AG08396 (cell line): ENCODE measurements at places on chromosomes 13 and 19.
A peak's percentile ranks its signal among the peaks of the same experiment; 100 is the strongest.

DNA sequence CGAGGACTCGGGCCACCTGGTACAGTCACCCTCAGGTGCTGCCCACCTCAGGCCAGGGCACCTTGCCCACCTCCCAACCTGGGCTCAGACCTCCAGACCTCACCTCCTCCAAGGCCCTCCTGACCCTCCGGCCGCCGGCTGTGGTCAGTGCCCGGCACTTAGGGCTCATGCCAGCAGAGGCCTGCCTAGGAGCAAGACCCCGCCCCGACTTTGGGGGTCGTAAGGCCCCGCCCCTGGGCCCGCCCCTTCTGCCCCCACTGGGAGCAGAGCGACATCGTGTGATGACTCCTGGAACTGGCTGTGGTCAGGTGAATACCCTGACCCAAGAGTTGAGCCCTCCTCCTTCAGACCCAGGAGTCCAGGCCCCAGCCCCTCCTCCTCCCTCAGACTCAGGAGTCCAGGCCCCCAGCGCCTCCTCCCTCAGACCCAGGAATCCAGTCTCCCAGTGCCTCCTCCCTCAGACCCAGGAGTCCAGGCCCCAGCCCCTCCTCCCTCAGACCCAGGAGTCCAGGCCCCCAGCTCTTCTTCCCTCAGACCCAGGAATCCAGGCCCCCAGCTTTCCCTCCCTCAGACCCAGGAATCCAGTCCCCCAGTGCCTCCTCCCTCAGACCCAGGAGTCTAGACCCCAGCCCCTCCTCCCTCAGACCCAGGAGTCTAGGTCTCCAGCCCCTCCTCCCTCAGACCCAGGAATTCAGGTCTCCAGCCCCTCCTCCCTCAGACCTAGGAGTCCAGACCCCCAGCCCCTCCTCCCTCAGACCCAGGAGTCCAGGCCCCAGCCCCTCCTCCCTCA, at the start of gene SBK2:
SBK2 (minus strand) TSS at position 183 of the 790 bp plus-strand sequence. CDS start 839 bp downstream, outside the sequence.
- DNase-seq, result no peak

- DNase-seq, result no peak
Measured at GRCh38 chr13:90627813-90628212, 719.7 kb upstream of the MIR17HG start.

DNA sequence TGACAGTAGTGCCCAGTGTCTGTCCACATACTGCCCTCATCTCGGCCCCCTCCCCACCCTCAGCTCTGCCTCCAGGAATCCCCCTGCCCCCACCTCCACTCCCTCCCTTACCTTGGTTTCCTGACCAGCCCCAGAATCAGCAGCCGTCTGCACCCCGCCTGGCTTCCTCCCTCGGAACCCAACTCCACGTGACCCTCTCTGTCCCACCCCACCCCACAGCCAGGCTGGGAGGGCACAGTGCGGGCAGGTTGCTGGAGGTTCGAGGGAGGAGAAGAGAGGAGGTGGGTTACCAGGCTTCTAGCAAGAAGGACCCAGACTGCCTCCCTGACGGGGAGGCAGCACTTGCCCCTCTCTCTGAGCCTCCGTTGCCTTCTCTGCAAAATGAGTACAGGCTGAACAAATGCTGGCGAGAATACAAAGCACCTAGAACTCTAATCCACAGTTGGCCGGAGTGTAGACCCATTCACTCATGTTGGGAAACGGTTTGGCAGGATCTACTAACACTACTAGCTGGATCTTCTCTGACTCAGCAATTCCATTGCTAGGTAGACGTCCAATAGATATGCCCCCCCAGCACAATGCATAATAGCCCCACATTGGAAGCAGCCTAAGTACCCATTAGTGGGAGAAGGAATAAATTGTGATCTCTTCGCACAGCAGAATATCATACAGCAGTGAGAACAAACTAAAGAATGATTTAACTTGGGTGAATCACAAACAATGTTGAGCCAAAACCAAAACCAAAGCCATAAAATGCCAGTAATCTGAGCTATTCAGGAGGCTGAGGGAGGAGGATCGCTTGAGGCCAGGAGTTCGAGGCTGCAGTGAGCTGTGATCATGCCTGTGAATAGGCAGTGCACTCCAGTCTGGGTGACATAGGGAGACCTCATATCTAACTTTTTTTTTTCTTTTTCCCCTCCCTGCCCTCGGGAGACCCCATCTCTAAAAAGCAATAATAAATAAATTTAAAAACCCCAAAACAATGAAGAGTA, at the start of gene RASAL3:
RASAL3 (minus strand) TSS at position 151 of the 992 bp plus-strand sequence. CDS start 186 bp downstream, outside the sequence.
- DNase-seq, result no peak

- no peak for DNase-seq
Measured at GRCh38 chr19:30897034-30897433, 452.2 kb downstream of the TSHZ3 start.

DNA sequence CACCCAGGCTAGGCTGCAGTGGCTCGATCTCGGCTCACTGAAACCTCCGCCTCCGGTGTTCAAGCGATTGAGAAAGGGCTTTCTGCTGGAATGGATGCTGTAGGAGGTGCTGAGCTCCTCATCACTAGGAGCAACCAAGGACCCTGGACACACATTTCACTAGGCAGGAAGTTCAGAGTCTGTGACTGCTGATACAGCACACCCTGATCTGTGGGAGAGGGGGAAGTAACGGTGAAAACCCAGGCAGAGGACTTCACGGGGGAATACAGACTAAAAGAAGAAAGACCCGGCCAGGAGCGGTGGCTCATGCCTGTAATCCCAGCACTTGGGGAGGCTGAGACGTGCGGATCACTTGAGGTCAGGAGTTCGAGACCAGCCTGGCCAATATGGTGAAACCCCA, 11.9 kb upstream of the NOTCH3 start:
- no peak for DNase-seq

DNA sequence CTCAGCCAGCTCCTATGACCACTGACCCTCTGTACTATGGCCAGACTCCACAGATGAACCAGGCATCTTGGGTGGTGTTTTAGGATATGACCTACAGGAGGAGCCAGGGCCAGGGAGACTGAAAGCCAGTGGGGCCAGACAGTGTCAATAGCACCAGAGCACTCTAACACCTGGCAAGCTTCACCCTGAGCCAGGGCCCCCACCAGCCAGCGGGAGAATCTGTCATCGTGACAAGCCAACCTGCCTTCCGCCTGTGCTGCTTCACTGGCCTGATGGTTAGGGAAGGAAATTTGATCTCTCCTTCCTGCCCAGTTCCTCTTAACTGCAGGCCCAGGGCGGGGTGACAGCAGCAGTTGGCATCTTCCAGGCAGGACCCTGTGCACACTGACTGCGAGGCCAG, 222.4 kb downstream of the UQCRFS1 start:
- DNase-seq, result no peak

GRCh38 chr19:17553256-17553655, 2.2 kb upstream of the COLGALT1 start:
- peak; percentile 74 for DNase-seq

DNA sequence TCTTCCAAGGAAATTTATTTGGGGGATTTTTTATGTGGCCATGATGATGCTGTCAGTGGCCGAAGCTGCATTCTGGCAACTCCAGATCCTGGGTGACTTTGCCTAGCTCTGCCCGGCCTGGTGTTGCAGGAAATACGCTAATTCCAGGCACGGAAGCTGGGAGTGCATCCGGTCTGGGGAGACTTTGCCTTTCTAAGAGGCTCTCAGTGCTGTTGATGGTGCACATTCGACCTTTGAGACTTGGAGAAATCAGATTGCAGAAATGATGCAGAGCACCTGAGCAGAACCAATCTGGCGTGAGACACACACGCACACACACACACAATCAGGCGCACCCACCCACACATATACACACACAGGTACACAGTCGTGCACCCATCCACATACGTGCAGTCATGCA, 5.9 kb upstream of the TMEM255B start:
- DNase-seq, result no peak

- DNase-seq, result no peak
Measured at GRCh38 chr13:92044351-92044750, 645.9 kb downstream of the GPC5 start.

DNA sequence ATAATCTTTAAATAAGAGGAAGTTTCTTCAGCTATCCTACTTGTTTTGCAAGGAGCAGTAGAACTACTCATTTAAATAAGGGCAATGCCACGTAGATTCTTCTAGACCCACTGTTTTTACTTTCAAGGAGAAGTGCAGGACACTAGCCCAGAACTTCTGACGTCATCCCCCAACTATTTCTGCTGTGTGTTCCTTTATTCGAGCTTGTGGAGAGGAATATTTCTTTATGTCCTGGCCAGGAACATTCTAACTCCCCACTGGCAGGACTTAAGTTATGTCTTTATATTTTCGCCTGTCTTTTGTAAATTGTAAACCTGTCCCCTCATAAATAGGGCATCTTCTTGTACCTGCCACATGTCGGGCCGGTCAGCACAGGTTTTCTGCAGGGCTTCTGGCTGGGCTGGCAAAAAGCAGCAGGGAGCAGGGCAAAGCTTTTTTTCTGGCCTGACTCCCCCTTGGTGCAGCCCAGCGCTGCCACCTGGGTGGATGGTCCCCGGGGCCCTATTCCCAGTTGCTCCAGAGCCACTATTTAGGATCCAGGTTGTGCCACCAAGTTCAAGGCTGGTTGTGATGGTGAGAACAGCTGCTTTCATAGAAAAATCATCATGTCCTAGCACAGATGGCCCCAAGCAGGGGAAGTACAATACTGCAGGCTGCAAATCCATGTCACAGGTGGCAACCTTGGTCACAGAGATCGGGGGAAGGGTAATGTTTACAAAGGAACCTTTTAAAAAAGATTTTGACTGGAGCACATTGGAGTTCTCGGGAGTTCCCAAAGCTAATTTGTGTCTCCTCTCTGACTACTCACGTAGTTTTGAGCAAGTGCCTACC, 1.8 kb downstream of the MBNL2 start:
- peak; percentile 52 for DNase-seq

GRCh38 chr13:76879883-76880270, 6.3 kb downstream of the KCTD12 start:
- no peak for DNase-seq

DNA sequence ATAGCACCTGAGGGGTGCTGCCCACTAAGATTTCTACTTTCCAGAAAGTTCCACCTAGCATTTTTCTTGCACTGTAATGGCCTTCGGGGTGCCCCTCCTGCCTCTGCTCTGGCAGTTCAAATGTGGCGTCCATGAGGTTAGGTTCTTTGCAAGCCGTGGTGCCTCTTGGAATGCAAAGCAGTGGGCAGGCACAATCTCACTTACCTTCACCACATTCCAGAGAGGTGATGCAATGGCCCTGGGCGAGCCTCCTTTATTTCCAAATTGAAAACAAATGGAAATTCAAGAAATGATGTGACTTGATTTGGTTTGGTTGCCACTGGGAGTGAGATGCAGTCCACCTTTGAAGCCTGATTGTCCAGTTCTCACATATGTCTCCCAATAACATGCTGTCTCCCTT, 46.9 kb downstream of the FGF9 start:
- DNase-seq, result no peak

DNA sequence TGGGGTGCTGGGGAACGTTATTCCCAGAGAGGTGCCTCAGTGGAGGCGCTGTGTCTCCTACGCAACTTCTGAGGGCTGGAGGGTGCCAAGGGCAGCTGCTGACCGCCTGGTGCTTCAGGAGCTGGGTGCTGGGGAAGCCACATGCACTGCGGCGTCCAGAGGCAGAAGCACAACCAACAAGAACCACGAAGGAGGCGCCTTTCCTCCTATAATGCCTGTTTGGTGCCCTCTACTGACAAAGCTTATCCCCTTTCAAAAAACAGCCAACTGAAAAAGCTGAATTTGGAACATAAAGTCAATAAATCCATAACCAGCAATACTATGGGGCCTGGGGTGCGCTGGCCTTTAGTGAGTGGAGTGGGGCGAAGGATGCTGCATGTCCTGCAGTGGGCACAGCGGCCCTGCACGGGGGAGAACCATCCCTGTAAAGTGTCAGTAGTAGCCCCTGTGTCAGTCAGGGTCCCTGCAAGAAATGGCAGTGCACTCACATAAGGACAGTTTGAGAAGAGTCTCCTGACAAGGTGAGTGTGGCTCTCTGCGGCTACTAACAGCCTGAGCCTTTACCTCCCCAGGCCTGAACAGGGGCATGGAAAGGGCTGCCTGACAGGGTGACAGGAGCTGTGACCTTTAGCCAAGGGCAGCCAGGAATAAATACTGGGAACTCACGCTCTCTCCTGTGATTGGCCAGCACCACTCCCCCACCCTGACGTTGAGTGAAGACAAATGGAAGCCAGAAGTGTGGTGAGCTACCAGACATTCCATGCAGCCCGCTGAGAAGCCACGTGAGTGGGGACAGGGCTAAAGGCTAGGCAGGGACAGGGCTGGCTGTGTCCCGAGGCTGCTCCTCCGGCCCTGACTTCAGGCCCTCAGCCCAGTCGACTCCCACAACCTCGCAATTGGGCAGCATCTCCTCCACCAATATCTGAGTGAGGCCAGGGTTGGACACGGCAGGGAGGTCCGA, 4.5 kb upstream of the B3GNT8 start:
- peak; percentile 55 for DNase-seq

DNA sequence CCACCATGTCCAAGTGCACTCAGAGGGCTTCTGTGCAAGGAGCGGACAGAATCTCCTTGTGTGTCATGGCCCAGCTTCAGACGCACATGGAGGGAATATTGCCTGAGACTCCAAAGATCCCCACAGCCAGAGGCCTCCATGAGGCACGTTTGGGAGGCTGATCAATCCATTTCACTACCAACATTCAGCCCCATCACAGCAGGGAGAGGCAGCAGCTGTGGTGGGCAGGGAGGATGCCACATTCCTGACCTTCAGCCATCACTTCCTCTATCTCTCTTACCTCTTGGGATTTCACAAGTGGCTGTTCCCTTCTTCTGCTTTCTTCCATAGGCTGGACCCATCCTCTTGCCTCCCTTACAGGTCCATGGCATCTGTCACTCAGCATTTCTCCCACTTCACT, 82.4 kb upstream of the MBNL2 start:
- no peak for DNase-seq

DNA sequence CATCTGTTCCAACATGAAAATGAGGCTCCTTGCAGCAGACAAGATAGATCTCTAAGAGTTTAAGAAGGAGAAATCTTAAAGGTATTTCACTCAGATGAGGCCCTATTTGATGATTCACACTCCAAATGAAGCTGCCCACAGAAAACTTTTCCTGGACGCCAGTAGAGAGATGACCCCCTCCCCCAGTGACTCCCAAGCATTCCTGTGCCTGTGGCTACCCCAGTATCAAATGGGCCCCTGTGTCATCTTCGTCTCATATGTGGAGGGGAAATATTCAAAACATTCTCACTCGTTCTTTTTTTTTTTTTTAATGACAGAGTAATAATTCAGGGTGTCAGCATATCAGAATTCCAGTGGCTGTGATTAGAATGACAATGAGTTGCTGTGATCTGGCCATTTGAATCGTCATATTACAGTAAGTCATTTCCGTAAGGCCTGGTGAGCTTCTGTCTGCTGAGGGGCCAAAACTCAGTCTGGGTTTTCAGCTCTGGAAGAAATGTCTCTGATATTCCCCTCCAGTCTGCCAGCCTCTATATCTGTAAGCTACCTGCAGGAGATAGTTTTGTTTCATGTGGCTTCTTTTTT, 194.7 kb downstream of the URI1 start:
- DNase-seq, result no peak

GRCh38 chr13:113668491-113668971, 1.5 kb downstream of the GRK1 start:
- no peak for DNase-seq

- DNase-seq, result no peak
Measured at GRCh38 chr13:45196622-45197021, 4.2 kb downstream of the KCTD4 start.
